ENCODE measurements at places on chromosomes 4 and X.

- DNase-seq: no peak
These were observed 714.4 kb downstream of the GLUD2 start for GRCh38 chrX:121761845-121762244.

DNA sequence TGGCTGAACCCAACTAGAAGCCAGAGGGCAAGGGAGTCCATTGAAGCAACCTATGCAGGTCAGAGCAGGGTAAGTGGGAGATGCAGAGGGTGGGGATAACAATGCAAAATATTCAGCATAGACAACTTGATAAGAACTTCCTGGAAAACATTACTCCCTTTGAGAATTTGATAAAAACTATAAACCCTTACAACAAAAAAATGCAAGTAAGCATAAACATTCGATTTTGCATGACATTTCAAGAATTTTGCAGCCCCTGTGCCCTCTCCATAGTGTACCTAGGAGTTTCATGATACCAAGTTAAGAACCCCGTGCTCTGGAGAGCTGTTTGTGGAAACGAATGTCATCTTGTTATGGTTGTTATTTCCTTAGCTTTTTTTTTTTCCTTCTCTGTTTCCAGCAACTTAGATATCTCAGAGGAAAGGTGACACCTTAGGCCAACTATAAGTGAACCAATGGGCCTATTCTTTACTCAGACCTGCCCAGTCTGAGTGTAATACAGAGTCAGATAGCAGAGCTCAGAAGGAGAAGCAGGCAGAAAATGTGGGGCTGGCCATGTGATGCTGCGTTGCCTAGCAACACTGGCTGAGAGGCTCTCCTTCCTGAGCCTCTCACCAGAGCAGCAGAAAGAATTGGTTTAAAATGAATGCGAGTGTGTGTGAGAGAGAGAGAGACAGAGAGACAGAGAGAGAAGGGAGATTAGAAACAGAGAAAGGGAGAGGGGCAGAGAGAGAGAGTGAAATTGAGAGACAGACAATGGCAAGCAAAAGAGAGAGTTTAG is 36.7 kb upstream of the GABRQ start:
- DNase-seq: no peak

DNA sequence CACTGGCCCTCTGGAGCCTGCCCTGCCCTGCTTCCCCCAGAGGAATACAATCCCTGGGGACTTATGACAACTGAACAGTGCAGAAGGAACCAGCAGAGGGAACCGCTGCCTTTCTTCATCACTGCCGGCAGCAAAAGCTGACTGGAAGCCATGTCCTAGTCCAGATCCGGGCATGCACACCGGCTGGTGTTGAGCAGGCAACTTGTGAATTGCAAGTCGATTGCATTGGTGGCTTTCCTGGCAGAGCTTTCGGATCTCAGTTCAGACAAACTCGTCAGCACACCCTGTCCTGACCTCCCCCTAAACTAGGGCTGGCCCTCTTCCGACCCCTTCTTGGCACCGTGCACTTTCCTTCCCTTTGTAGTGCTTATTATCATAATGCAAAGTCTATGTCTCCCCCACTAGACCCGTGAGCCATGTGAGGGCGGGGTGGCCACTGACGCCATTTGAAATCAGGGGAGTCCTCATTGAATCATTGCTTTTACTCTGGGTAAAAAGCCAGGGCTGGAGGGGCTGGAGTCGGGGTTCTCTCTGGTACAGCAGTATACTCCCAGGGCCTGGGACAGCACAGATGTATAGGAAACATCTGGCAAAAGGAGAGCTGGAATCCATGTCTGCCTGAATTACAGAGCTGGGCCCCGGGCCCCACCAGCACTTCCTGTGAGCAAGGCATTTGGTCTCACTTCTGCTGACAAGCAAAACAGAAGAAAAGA is 1.8 kb downstream of the ARHGAP4 start:
- no peak for DNase-seq

DNA sequence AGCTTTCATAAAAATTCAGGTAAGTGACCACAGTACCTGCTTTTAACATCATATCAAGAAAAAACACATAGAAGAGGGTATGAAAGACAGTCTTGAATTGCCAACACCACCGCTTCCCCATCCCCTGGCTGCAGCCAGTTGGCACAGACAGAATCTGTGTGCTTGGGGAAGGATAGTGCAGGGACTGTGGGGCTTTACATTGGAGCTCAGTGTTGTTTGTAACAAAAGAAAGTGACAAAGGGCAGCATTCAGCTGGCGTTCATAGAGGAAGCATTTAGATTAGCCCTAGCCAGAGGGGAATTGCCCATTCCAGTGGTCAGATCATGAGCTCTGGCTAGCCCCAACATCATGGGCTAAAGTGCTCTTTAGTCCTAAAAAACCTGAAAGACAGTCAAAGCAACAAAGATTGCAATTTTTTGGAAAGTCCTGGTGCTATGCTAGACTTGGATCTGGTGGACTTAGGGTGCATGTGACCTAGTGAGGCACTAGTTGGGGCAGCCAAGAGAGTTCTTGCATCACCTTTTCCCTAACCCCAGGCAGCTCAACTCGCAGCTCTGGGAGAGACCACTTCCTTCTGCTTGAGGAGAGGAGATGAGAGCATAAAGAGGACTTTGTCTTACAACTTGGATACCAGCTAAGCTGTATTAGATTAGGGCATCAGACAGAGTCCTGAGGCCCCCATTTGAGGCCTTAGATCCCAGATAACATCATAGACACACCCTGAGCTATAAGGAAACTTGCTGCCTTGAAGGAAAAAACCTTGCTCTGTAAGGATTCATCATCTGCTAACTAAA is 1602.4 kb upstream of the ADGRL3 start:
- no peak for DNase-seq

- no peak for DNase-seq
These were observed 7.2 kb downstream of the PCDH7 start for GRCh38 chr4:30727409-30727808.

- peak; percentile 53 for DNase-seq
These were observed at the start of gene BMP3 for GRCh38 chr4:81030061-81030980. Gene BMP3 (plus strand): TSS chr4:81030708. CDS start chr4:81031285, 577 bp downstream.

DNA sequence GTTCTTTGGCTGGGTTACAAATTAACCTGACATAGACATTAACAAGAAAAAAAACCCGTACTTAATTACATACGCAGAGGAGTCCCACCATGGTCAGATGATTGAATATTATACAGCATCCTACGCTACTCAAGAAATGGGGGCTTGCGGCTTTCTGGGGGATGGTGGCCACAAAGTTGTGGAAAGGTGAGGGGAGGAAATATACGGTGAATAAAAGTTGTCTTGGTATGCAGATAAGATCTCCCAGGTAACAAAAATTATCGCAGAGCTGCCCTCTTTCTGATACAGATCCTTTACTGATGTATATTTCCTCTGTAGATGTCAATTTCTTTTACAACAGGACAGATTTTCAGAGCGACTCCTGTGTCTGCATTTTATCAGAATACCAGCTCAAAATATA is 890 bp downstream of the DCAF16 start:
- no peak for DNase-seq

DNA sequence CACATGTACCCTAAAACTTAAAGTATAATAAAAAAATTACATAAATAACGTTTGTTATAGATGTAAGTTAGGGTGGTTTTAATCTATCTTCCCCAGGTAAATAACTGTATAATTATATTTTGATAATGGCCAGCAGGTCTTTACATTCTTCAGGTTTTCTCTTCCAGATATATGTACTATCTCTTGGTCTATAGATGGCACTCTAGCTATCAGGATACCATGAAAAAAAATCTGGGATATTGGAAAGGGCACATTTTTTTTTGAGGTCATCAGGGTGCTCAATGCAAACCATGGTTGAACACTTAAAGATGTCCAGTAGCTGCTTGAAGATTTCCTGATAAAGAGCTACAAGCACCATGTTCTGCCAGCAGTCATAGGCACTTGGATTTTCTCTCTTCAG is 15.6 kb upstream of the ADH4 start:
- no peak for DNase-seq

- no peak for DNase-seq
These were observed 1003.5 kb downstream of the STPG2 start for GRCh38 chr4:97139791-97140190.

DNA sequence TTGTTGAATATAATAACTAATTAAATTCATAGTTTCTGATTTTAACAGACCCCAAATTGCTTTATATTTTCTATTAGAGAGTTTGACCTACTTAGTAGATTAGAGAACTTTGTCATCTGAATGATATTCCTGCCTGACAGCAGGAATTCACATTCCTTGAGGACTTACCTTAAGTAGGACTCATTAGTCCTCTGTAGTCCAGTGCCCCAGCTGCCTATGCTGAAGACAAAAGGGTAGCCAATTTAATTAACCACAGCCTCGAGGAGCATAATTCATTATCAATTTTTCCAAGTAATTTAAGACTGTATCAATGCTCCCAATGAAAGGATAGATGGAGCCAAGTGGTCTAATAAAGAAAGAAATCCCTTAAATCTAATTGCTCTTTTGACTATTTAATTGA is 1405.0 kb upstream of the IGFBP7 start:
- no peak for DNase-seq

GRCh38 chrX:49164589-49165360 is 2.2 kb downstream of the MAGIX start:
- no peak for DNase-seq

- no peak for DNase-seq
These were observed 343.3 kb downstream of the FBXO8 start for GRCh38 chr4:173940146-173940545.

DNA sequence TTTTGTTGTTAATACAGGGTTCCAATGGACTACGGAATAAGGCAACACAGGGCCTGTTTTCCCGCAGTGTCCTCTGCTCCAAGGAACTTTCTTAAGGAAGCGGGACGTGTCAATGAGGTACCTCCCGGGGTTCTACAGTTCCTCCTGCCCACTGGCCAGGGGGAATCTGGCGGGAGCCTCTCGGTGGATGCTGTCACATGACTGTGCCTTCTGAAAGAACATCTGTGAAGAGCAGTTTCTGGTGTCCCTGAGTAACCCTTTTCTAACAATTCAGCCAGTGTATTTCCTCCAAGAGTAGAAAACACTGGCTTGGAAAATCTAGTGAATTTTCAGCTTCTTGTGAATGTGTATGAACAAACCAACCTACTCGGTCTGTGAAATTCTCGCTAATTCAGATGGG is 32.7 kb downstream of the MFAP3L start:
- no peak for DNase-seq

DNA sequence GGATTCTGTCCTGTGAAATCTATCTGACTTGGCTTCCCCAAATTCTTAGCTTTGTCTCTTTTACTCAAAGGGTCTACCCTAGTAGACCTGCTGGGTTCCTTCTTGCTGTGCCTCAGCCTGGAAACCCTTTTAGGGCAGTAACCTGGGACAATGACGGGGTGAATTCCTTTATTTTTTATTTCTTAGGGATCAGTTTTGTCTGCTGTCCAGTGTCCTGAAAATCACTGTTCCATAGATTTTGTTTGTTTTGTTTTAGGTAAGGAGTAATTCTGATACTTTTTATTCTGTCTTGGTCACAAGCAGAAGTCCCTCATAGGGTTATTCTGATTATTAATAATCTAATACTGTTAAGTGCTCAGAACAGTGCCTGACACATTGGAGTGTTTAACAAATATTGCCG is 118.9 kb downstream of the EVC2 start:
- DNase-seq: no peak

DNA sequence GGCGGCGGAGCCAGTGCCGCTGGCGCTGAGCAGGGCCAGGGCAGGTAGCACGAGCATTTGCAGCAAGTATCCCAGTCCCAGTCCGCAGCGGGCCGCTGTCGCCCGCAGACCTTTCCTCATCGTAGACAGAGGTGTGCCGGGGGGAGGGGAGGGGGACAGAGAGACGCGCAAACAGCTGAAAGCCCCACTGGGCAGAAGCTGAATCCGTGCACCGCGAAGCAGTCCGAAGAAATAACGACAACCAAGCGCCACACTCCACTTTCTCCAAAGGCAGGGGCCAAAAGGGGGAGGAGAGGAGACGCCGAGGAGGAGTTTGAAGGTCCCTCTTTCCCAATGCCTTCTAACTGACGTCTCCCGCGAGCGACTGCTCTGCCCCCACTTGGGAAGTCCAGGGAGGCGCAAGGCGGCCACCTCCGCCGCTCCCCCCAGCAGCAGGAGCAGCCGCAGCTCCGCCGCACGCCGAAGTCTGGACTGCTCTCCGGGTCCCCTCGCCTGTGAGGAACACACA is at the start of gene UNC5C:
Gene UNC5C, minus strand, starts transcription at position 236 of the 508 bp plus-strand sequence.
- DNase-seq: peak; percentile 56

GRCh38 chr4:124904723-124905388 is 192.3 kb upstream of the ANKRD50 start:
- DNase-seq: no peak

DNA sequence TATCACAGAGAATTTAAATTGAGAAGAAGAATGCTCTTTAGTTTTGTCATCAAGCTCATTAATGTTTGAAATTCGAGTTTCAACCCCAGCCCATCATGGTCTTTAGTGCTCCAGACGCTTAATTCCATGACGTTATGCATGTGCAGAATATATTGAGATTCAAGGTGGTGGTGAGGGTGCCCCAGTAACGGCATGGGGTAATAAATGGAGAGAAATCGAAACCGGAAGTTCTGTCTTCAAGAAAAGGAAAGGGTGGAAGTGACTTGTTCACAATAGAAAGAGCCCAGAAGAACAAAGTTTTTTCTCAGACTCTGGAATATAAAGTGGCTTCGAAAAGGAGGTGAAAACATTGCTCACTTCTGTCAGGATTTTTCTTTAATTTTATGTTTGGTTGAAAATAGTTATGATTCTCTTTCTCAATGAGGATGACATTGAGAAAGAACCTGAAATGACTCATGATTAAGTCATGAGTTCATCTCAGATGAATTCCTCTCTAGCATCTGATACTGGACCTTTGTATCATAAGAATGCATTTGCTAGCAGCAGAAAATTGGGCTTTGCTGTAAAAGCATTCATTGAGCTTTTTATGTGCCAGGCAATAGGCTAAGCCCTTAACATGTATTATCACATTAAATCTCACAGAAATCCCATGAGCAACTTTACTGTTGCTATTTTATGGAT is 779 bp upstream of the DDX60L start:
- peak; percentile 45 for DNase-seq

- no peak for DNase-seq
These were observed 17.7 kb upstream of the RP2 start for GRCh38 chrX:46819136-46819535.

DNA sequence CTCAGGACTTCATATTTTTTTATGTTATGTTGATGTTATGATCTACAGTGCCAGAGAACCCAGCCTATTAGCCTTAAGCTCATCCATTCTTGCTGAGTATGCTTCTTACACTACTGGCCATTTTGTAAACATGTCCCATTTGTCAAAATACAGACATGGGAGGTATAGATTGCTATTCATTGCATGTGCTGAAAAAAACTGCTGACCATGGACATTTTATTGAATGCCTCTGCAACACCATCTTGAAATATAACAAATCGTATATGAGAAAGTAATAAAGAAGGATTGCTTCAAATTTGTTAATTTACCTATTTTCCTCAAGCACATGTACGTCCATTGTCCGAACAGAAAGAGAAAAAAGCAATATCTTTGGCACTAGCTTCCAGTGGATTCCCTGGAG is 91.5 kb upstream of the FAM47A start:
- no peak for DNase-seq

- DNase-seq: no peak
These were observed at the start of gene APELA for GRCh38 chr4:164876700-164877324. Gene APELA (plus strand): TSS chr4:164877178. CDS start chr4:164877332, 154 bp downstream.

All from colonic mucosa (tissue), 4 donors.